ENCODE measurements at places on chromosomes 12 and 14. TPM values are rescaled to one million over a fixed set of nuclear protein-coding genes. Genes with fewer than 3 reads are reported as not detected.

The RGS6 gene
- 4.5 TPM for total RNA-seq

The TAS2R9 gene
- not detected for total RNA-seq

The RFLNA gene
- total RNA-seq, result 11.4 TPM

The WNT1 gene
- not detected for total RNA-seq

The RDH5 gene
- 18.9 TPM for total RNA-seq

The STON2 gene
- 30.2 TPM for total RNA-seq

The RNU6-7 gene
- not detected for total RNA-seq

The CD27 gene
- total RNA-seq, result 2.6 TPM

The UNC79 gene
- total RNA-seq, result 0.29 TPM

DNA sequence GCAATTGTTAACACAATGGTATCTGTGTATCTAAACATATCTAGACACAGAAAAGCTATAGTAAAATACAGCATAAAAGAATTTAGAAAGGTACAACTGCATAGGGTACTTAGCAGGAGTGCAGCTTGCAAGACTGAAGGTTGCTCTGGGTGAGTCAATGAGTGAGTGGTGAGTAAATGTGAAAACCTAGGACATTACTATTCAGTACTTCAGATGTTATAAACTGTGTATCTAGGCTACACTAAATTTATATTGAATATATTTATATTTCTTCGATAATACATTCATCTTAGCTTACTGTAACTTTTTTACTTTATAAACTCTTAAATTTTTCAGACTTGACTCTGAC lies 409.0 kb upstream of the DCN start:
- no peak overlapping the region for H3K27ac ChIP-seq
- H3K4me3 ChIP-seq, result no peak overlapping the region
- H3K36me3 ChIP-seq, result no peaks in the 10 kb centered on the region
- H3K4me1 ChIP-seq, result no peaks in the 10 kb centered on the region
- no peaks in the 10 kb centered on the region for H3K27me3 ChIP-seq
- no peak for DNase-seq

GRCh38 chr12:92255741-92256140 lies 110.1 kb upstream of the BTG1 start:
- H3K27ac ChIP-seq, result no peak overlapping the region
- no peak for DNase-seq
- H3K36me3 ChIP-seq, result no peaks in the 10 kb centered on the region
- H3K27me3 ChIP-seq, result no peaks in the 10 kb centered on the region
- no peaks in the 10 kb centered on the region for H3K4me1 ChIP-seq

GRCh38 chr14:23950411-23951135 lies 3.0 kb upstream of the DHRS4 start:
- no peak for DNase-seq
- no peaks in the 10 kb centered on the region for H3K36me3 ChIP-seq
- H3K4me3 ChIP-seq, result no peak overlapping the region
- no peaks in the 10 kb centered on the region for H3K27me3 ChIP-seq
- no peaks in the 10 kb centered on the region for H3K4me1 ChIP-seq

DNA sequence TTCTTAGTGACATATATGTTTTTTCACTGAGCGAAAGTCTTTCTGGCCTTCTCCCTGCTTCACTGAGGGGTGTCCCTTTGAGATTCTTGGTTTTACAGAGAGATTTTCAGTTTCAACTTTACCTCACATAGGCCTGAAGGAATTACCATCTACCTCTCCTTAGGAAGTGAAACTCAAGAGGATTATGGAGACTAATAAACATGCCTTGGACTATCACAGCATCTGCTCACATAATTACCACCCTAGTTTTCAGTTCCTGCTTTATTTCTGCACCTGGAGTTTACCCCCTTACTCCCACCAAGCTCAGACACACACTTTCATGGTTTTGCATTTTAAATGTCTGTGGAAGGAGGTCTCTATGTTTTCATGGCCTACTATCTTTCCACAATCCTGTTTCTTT lies 118.3 kb upstream of the SCAF11 start:
- H3K27ac ChIP-seq, result no peak overlapping the region
- DNase-seq, result no peak
- H3K4me3 ChIP-seq, result no peak overlapping the region

DNA sequence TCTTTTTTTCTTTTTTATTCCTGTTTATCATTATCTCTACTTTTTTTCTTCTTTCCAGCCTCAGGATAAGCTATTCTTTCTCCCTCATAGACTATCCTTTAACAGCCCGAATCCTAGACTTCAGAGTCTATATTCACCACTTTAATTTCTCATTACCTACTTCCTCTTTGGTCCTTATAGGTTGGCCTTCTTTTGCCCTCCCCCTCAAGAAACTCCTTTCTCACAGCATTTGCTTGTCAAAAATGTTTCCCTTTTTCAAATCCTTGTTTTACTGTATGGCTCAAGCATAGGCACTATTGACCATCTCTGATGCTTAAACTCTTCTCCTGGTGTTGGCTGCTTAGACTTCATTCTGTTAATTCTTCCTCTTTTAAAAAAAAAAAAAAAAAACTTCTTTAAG lies 52.5 kb downstream of the KIAA0586 start:
- DNase-seq, result no peak
- H3K27me3 ChIP-seq, result no peaks in the 10 kb centered on the region
- H3K4me3 ChIP-seq, result no peak overlapping the region
- no peaks in the 10 kb centered on the region for H3K36me3 ChIP-seq

- H3K4me1 ChIP-seq, result no peaks in the 10 kb centered on the region
- H3K36me3 ChIP-seq, result no peaks in the 10 kb centered on the region
- DNase-seq, result no peak
- no peak overlapping the region for H3K27ac ChIP-seq
- peaks cover 21% of the 10 kb centered on the region for H3K27me3 ChIP-seq
These were observed 620.7 kb downstream of the AACS start for GRCh38 chr12:125685915-125686314.

DNA sequence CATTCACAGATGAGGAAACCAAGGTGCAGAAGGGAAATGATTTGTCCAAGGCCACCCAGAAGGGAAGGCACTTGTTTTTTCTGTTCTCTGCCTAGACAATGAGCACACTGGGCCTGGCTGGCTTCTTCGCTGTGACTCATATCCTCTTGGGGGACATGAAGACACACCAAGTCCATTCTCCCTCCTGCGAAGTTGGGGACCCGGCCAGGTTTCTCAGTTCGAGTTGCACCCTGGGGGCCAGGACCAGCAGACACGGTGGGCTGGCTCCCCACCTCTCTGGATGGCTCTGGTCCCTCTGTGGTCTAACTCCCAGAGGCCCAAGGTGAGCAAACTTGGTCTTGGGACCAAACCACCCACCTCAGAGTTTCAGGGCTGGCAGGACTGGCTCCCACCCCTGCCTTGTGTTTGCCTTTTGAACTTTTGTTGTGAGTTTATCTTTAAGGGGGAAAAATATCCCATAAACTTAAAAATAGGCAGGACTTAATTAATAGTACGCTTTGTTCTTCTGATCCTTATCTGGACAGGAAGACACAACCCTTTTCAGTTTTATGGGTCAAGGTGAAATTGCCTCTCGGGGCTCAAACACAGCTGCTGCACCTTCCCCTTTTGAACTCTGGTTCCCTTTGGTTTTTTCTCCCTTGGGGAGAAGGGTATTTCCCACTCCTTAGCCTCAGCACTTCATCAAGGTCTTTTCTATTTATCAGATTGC lies 9.0 kb upstream of the MLEC start:
- no peaks in the 10 kb centered on the region for H3K4me1 ChIP-seq
- no peaks in the 10 kb centered on the region for H3K36me3 ChIP-seq
- H3K27ac ChIP-seq, result peak overlapping the region; percentile 40
- DNase-seq, result no peak
- H3K27me3 ChIP-seq, result no peaks in the 10 kb centered on the region
- no peak overlapping the region for H3K4me3 ChIP-seq

DNA sequence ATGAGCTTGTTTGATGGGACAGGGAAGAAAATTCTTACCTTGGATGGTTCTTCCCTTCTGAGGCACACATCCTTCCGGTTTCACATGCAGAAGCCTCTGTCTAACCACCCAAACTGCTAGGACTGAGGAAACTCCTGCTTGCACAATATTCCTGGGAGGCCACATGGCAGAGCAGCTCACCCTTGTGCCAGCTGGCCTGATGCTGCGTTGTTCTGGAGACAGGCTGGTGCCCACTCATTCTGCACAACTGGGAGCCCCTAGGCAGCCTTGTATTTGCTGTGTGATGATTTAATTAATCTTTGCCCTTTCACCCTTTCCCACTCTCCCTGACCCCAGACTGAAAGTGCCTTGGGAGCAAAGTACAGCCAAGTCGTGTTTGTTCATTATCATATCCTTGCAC lies 130.8 kb downstream of the RTN1 start:
- H3K4me1 ChIP-seq, result no peaks in the 10 kb centered on the region
- H3K36me3 ChIP-seq, result no peaks in the 10 kb centered on the region
- DNase-seq, result no peak

DNA sequence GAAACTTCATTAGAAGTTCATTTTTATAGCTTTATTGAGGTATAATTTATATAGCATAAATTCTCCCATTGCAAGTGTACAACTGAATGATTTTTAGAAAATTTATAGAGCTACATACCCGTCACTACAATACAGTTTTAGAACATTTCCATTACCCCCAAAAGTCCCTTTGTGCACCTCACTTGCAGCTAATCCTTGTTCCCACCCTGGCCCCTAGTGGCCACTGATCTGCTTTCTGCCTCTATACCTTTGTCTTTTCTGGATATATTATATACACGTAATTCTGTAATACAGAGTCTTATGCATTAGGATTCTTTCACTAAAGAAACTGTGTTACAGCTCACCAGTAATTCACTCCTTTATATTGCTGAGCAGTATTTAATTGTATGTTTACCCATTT lies 145.1 kb upstream of the DIO2 start:
- H3K36me3 ChIP-seq, result no peaks in the 10 kb centered on the region
- no peaks in the 10 kb centered on the region for H3K27me3 ChIP-seq
- no peak for DNase-seq
- H3K4me1 ChIP-seq, result no peaks in the 10 kb centered on the region

DNA sequence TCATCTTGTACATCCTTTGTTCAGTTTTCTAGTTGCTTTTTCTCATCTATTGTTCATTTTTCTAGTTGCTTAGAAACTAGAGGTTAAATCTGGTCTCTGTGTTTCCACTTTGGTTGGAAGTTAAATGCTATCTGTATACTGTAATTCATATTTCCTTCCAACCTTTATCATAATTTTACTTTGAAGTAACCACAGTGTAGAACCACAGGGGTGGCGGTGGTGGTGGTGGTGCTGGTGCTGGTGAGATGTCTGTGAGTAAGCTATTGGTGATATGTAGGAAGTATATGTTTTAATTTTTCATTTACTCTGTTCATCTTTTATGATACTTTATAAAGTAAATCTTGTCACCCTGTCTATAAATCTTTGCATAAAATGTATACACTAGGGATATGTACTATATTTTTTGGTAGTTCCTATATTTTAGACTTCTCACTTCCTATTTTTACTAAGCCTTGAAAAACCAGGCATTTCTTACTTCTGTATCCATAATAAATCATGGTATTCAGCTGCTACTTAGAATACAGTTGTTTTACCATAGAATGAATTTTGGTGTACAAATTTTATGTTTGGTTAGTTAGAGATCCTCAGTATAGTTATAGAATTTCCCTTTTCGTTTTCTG lies 31.9 kb downstream of the CCDC91 start:
- no peak for DNase-seq
- no peak overlapping the region for H3K27ac ChIP-seq
- H3K27me3 ChIP-seq, result no peaks in the 10 kb centered on the region
- no peak overlapping the region for H3K4me3 ChIP-seq
- H3K36me3 ChIP-seq, result no peaks in the 10 kb centered on the region

GRCh38 chr14:60331201-60332045 lies 82.4 kb downstream of the PPM1A start:
- H3K27ac ChIP-seq, result peak overlapping the region; percentile 0
- peak overlapping the region; percentile 45 for H3K4me3 ChIP-seq
- peaks cover 3% of the 10 kb centered on the region for H3K27me3 ChIP-seq
- DNase-seq, result peak; percentile 23

DNA sequence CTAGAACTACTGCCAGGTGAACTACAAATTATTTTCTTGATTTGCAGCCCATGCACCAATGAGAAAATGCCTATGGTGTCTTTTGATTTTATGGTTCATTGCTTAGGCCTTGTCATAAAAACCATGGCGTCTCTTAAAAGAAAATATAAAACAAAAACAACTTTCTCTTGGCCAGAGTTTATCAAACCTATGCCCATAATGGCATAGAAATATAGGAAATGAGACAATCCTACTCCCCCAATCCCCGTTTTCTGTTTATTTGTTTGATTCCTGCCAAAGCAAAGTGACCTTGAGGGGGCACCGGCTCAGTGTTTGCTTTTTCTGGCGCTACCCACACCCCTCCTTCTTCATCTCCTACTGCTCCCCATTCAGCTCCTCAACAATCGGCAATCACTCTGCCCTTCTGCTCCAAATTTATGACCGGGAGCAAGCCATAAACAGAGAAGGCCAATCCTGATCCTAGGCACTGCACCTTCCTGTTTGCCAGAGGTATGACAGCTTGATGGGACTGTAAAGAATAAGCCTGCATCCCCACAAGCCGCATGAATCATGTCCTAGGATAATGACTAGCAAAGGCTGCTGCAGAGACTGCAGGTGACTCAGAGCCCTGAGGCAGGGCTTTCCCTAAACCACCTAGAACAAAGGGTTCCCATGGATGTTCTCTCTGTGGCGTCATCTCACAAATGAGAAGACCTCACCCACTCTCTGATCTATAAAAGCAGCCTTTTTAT lies 874.9 kb downstream of the NRXN3 start:
- no peak overlapping the region for H3K27ac ChIP-seq
- peak; percentile 19 for DNase-seq
- H3K36me3 ChIP-seq, result no peaks in the 10 kb centered on the region
- no peak overlapping the region for H3K4me3 ChIP-seq

DNA sequence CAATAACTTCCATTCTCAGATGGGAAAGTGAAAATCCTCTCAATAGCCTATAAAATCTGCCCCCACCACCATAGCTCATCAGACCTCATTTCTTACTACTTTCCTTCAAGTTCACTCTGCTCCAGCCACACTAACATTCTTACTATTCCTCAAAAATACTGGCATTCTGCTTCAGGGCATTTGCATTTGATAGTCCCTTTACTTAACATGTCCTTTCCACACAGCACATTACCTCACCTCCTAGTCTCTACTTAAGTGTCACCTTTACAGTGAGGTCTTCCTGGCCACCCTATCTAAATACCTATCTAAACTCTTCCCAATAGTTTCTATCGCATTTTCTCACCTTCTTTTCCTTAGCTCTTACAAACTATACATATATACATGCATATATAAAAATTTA lies 6.8 kb downstream of the EML5 start:
- no peak for DNase-seq
- no peaks in the 10 kb centered on the region for H3K36me3 ChIP-seq
- H3K4me3 ChIP-seq, result no peak overlapping the region

- H3K4me3 ChIP-seq, result no peak overlapping the region
- no peaks in the 10 kb centered on the region for H3K36me3 ChIP-seq
- DNase-seq, result no peak
- H3K4me1 ChIP-seq, result no peaks in the 10 kb centered on the region
These were observed 26.6 kb downstream of the ASCL4 start for GRCh38 chr12:107801150-107801549.

- H3K27ac ChIP-seq, result no peak overlapping the region
- DNase-seq, result no peak
- H3K4me1 ChIP-seq, result no peaks in the 10 kb centered on the region
- no peak overlapping the region for H3K4me3 ChIP-seq
- H3K36me3 ChIP-seq, result no peaks in the 10 kb centered on the region
- H3K27me3 ChIP-seq, result no peaks in the 10 kb centered on the region
These were observed 700.2 kb downstream of the DIO2 start for GRCh38 chr14:79511146-79511545.
